ENCODE measurements at places on chromosomes 6 and 20. TPM values are rescaled to one million over a fixed set of nuclear protein-coding genes. Genes with fewer than 3 reads are reported as not detected.

GRCh38 chr20:44981736-44982406, 15.6 kb downstream of the STK4 start:
- DNase-seq: no peak

DNA sequence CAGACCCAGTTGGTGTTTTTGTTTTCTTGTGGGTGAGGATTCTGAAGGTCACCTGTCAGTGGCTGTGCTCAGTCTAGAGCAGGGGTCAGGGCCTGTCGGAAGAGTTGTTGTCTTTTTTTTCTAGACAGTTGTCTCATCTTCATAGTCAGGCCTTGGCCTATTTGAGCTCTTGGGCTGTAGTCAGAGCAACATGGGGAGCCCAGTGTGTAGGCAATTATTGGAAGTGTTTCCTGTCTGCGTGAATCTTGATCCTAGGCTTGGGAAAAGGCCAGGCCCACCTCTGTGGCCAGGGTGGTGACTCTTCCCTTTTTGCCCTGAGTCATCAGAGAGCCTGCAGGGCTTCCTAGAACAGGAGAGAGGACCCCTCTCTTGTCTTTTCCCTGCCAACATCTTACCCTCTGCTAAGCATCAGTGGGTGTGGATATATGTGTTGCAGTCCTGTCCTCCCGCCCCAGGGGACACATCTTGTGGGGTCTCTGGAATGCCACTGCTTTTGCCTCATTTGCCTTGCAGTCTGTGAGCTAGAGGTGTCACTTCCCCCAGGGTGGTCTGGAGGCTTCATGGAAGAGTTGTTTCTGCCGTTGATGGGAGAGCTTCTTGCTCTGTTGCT, 11.4 kb downstream of the TJAP1 start:
- DNase-seq: no peak

- DNase-seq: no peak
These were observed 66.5 kb upstream of the SLC35F1 start for GRCh38 chr6:117840541-117840983.

DNA sequence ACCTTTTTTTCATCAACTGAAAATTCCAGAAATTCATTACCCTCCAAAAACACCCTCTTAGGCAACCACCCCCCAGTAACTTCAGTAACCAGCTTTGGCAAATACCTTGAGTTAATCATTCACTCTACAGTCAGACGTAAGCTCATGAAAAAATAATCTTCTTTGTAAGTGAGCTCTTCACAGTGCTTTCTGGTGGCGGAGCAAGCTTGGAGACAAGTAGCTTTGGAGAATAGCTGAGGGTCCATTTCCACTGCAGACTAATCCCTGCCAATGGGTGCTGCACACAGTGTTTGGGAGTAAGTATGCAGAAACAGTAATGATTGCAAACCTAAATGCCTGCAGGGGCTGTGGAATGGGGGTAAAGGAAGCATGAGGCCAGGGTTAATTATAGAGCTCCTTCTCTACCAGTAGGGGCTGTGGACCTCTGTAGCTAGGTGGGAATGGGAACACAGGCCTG, 56.8 kb upstream of the HINT3 start:
- no peak for DNase-seq

- DNase-seq: peak; percentile 37
These were observed 51.1 kb downstream of the TCP11 start for GRCh38 chr6:35089935-35090505.

DNA sequence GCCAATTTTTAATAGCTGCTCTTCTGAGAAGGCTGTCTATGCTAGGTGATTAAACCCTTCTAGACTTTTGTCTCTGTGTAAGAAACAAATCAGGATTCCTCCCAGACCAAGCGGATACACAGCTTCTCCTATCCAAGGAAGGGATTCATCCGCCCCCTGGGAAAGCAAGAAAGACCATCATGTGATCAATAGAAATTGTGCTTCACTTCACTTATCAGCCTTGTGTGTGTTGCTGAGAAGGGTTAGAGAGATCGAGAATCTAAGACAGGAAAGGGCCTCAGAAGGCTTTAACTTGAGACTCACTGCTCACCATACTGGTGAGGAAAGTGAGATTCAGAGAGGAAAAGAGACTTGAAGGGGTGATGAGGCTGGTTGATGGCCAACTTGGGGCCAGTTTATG, 1.5 kb downstream of the ABCC10 start:
- DNase-seq: no peak

DNA sequence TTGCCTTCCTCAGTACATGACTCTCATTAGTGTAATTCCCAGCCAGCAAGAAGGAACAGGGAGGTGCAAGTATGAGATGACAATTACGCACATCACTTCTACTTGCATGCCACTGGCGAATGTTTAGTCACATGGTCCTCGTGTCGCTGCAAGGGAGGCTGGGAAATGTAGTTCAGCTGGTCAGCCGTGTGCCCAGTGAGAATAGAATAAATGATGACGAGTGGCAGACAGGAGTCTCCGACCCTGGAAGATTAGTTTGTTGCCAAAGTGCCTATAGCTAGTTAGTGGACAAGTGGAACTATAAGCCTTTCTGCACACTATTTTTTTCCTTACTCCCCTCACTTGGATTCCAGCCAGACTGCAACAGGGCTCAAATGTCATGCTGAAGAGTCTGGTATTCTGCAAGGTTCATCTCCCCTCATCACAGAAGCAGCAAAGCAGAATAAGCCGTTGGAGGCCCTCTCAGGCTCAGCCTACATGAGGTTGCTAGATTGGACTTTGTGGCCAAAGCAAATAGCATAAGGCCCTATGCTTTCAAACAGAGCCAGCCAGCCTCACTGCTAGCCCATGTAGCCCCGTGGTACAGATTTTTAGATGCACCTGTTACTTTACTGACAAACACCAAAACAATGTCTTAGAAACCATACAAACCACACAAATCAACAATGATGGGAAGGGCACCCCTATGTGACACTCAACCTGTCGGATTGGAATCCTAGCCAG, 9.7 kb downstream of the LINC00237 start:
- DNase-seq: no peak

DNA sequence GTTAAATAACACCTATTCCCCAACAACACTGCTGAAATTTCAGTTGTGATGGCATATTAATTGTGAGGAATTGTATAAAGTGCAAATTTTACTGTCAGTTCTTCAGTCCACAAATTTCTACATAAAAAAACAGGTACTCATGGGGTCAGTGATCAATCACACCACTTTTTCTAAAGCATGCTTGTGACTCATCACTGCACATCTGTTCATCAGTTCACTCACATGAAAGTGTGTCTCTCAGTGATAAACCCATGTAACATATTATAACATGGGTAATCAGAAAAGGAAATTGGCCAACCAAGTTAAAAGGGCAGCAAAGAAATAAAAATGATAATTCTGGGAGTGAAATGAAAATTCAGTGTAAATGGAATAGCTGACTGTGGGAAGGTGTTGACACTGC, 234.7 kb upstream of the FKBP1C start:
- DNase-seq: no peak

- DNase-seq: no peak
These were observed 1115.6 kb upstream of the CITED2 start for GRCh38 chr6:140490081-140490480.

- no peak for DNase-seq
These were observed 17.2 kb upstream of the MAS1L start for GRCh38 chr6:29504961-29505360.

TMC2 gene
- total RNA-seq: not detected

YTHDF1 gene
- total RNA-seq: 36.3 TPM

UNC5CL gene
- 1.6 TPM for total RNA-seq

ENPP4 gene
- 14.6 TPM for total RNA-seq

OPRM1 gene
- total RNA-seq: not detected

TSHZ2 gene
- total RNA-seq: 23.3 TPM

Data from ureter (tissue), 1 donor.